Activated CD4-positive, alpha-beta T cell treated with anti-CD3 and anti-CD28 coated beads, Interleukin-2, amount 50 U/mL, for 24 hours (primary cell): ENCODE measurements at places on chromosomes 2 and 18.

DNA sequence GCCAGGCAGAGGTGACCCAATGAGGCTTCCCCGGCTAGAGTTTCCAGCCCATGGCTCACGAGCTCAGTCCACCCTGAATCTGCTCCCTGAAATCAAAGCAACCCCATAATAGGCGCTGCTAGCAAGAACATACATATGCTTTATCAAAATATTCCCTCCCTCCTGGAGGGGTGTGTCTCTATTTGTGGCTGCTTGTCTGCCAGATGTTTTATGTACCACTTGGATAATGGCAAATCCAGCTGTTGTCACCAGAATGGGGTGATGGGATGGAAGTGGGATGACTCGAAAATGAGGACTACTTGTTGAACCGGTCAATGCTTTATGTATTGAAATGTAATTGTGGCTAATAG, 152.0 kb downstream of the GALNT14 start:
- DNase-seq = no peak

DNA sequence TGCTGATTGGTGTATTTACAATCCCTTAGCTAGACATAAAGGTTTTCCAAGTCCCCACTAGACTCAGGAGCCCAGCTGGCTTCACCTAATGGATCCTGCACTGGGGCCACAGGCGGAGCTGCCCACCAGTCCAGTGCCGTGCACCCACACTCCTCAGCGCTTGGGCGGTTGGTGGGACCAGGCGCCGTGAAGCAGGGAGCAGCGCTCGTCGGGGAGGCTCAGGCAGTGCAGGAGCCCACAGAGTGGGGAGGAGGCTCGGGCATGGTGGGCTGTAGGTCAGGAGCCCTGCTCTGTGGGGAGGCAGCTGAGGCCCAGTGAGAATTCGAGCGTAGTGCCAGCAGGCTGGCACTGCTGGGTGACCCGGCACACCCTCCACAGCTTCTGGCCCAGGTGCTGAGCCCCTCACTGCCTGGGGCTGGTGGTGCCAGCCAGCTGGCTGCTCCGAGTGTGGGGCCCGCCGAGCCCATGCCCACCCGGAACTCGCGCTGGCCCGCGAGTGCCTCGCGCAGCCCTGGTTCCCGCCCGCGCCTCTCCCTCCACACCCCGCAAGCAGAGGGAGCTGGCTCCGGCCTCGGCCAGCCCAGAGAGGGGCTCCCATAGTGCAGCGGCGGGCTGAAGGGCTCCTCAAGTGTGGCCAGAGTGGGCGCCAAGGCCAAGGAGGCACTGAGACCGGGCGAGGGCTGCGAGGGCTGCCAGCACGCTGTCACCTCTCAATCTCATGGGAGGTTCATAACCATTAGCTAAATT, 475.6 kb upstream of the DCC start:
- DNase-seq = no peak

DNA sequence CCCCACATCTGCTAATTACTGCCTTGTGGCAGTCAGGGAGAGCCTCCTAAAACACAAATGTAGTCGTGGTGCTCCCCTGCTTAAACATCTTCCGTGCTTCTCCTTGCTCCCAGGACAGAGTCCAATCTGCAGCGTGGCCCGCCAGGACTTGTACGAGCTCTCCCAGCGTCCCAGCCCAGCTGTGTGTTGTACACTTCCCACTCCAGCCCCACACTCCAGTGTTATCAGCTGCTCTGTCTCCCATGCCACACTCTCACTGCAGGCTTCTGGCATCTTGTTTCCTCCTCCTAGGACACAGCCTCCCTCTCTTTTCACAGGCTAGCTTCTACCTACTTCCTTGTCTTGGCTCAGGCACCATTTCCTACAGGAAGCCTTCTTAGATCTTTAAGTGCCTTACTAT, 199.4 kb downstream of the ALPK2 start:
- no peak for DNase-seq

- no peak for DNase-seq
Observed at GRCh38 chr2:9641641-9642040, 10.8 kb upstream of the YWHAQ start.

- no peak for DNase-seq
Observed at GRCh38 chr18:66966171-66966570, 362.3 kb upstream of the CDH19 start.

- no peak for DNase-seq
Observed at GRCh38 chr2:45055162-45055605, 45.9 kb upstream of the SIX2 start.

GRCh38 chr2:85111819-85112281, 21.3 kb upstream of the TCF7L1 start:
- DNase-seq = no peak

GRCh38 chr2:205700331-205701132, 18.2 kb downstream of the NRP2 start:
- DNase-seq = no peak

- no peak for DNase-seq
Observed at GRCh38 chr2:114119862-114120261, 230.0 kb downstream of the ACTR3 start.

- DNase-seq = no peak
Observed at GRCh38 chr18:38494065-38494464, 928.5 kb upstream of the CELF4 start.

DNA sequence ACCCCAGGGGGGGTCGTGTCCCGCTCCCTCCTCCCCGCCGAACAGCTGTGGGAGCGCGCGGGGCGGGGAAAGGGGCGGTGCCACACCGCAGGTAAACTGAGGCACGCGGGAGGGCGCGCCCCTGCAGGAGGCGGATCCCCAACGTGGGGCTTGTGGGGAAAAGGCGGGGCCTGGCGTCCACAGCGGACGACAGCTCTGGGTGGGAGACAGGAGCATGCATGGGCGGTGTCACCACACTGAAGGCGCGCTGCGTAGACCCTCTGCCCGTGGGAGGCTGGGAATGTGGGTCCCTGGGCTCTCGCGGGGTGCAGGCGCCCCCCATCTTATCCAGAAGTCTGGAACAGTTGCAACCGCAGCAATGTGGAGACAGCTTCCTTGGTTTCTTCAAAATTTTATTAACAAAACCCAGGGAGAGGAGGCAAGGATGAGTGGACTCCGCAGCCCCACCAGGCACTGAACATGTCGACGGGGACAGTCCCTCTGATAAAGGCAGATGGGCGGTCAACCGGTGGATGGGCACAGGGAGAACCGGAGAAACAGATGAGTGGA, 723 bp upstream of the MBD1 start:
- no peak for DNase-seq

DNA sequence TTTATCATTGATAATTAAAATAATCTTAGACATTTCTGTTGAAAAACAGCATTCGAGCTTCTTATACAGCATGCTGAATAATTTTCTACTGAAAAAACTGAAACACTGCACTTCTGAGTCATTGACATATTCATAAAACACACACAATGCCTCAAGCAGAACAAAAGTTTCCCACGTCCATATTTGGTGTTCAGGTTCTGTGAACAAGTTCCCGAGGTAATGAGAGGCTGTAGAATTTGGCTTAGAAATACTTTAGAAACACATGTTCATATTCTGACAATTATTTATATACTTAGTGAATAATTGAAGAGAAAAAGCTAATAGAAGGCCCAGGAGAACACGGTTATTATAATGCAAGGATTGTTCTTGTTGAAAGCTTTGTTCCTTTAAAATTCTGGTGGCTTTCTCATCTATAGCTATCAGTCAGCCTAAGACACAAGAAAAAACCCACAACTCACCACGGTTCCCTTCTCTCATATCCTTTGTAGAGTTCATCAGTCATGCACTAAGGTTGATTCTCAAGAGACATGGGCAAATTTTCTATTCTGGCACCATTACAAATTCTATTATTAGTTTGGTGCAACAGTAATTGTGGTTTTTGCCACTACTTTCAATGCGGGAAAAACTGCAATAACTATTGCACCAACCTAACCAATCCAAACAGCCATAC, 194.4 kb downstream of the TMX3 start:
- no peak for DNase-seq

GRCh38 chr2:46539327-46540276, 60.2 kb downstream of the TMEM247 start:
- DNase-seq = no peak

DNA sequence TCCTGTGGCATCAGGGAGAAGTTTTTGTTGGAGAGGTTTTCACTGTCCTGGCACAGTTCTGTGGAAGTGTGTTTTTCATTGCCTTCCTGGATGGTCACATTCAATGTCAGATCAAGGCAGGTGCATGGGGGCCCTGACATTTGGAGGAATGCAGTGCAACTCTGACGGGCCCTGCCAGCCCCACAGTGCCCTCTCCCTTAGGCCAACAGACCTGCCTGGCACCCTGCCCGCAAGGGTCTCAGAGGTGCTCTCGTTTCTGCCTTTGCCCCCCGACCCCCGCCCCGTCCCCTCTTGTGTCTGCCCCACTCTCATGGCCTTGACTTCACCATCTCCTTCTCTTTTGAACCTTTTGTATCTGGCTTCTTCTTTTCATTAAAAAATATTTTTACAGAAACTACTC, 257.2 kb upstream of the HDAC4 start:
- no peak for DNase-seq

GRCh38 chr2:5140347-5140746, 551.8 kb upstream of the SOX11 start:
- DNase-seq = no peak

GRCh38 chr2:74333896-74334586, 9.2 kb downstream of the SLC4A5 start:
- no peak for DNase-seq

- no peak for DNase-seq
Observed at GRCh38 chr2:150705767-150706166, 218.3 kb upstream of the RND3 start.

DNA sequence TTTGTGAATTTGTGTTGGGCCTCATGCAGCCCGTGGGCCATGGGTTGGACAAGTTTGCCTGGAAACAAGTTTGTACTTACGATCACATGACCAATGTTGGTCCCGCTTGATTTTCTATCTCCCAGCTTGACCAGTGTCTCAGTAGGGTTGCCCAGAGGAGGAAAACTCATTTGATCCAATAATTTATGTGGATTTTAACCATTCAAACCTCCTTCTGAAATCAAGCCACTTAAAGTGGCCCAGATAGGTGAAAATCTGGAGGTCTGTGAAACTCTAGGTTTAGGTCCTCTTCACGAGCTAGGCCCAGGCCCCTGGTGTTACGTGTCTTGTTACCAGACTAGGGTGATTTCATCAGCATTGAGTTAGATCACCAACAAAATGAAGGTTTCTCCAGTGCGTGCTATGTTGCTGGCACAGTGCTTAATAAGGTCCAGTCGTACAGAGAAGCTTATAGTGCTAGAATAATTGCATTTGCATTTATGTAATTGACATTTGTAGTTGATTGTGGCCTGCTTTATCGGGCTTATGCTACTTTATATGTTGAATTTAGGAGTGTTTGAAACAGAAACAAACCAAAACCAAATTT, 4.4 kb downstream of the ACTR2 start:
- DNase-seq = no peak

GRCh38 chr2:240586919-240587800, 626 bp downstream of the CAPN10 start:
- no peak for DNase-seq

DNA sequence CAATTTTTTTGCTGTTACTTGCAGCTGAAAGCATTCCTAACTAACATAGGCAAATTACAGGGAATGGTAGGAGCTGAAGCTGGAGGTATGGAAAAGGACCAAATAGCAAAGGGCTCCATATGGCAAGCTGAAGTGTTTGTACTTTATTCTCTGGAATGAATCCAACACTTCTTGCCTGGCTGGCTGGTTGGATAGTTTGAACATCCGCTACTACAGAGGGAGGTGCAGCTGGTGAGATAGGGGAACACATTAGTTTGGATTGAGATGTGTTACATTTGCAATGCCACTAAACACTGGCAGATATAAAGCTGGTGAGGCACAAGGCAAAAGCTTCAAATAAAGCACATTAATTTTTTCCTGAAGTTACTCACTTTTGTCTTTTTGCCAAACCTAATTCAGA, 291.5 kb downstream of the SP3 start:
- no peak for DNase-seq

DNA sequence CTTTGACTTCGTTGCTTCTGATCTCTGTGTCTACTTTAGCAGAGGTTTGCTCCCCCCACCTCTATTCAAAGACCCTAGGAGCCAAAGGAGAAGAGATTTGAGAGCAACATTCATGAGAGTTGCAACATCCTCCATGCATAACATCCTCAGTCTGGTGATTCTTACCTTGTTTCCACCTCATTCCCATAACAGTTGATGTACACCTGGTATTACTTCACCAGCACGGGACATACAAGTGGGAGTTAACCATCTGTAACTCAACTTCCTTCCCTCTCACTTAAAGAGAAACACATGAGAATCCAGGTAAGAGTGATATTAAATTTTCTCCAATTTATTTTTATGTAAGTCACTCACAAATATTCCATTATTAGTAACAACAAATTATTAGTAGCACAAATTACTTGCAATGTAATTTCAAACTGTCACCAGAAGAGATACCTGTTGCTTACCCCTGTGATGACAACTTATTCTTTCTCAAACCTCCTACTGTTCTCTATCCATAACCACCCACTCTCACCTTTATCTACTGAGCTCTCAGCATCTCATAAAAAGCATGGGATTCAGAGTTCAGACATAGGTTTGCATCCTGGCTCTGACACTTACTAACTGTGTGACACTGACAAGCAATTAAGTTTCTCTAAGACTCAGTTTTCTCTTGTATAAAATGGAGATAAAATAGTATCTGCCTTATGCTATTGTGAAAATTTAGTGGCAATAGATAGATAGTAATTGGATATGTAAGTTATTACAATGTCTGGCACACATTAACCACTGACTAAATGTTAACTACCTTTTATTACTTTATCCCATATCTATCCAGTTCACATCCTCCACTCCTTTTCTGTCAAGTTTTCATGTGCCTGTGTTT, 184.6 kb upstream of the SRD5A2 start:
- DNase-seq = no peak

DNA sequence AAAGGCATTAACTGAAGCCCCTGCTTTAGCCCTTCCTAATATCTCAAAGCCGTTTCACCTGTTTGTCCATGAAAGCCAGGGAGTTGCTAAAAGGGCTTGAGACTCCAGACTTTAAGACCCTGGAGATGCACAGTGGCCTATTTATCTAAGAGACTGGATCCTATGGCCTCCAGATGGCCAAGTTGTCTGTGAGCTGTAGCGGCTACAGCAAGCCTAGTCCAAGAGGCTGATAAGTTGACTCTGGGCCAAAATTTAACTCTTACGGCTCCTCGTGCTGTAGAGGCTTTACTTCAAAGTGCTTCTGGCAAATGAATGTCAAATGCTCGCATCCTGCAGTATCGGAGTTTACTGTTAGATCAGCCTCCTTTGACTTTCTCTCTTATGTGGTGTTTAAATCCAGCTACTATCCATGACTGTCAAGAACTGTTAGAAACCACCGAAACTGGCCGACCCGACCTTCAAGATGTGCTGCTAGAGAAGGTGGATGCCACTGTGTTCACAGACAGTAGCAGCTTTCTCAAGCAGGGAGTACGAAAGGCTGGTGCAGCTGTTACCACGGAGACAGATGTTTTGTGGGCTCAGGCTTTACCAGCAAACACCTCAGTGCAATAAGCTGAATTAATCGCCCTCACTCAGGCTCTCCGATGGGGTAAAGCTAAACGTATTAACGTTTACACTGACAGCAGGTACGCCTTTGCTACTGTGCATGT, 336.7 kb upstream of the CNTNAP5 start:
- DNase-seq = no peak

GRCh38 chr2:26316041-26316440, 29.9 kb upstream of the SELENOI start:
- DNase-seq = no peak
